ENCODE measurements at places on chromosomes 4 and X.

- no peaks in the 10 kb centered on the region for H3K36me3 ChIP-seq
- no peaks in the 10 kb centered on the region for H3K4me1 ChIP-seq
- no peak overlapping the region for H3K27ac ChIP-seq
- no peak for DNase-seq
- peaks cover 2% of the 10 kb centered on the region for H3K27me3 ChIP-seq
Measured at GRCh38 chrX:124328765-124329164, 3.7 kb upstream of the TEX13D start.

DNA sequence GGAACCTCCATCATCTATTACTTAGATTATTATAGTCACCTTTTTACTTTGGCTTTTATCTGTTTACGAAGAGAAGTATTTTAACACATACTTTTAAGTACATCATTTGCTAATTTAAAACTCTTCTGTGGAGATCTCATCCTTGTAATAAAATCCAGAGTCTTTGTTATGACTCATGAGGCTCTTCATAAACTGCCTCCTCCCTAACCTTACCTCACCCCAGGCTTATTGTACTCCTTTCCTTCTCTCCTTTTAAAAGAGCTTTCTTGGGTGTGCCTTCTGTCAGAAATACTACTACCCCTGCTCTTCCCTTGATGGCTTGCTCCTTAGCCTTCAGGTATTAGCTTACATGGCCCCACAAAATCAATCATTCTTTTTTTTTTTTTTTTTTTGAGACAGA, 6.6 kb downstream of the ARL9 start:
- H3K4me1 ChIP-seq = peaks cover 5% of the 10 kb centered on the region
- no peak overlapping the region for H3K4me3 ChIP-seq
- no peaks in the 10 kb centered on the region for H3K27me3 ChIP-seq
- DNase-seq = no peak

GRCh38 chr4:111930659-111931058, 214.6 kb upstream of the FAM241A start:
- H3K36me3 ChIP-seq = no peaks in the 10 kb centered on the region
- no peaks in the 10 kb centered on the region for H3K4me1 ChIP-seq
- no peak for DNase-seq
- H3K27me3 ChIP-seq = no peaks in the 10 kb centered on the region

- H3K4me1 ChIP-seq = peaks cover 24% of the 10 kb centered on the region
- no peak overlapping the region for H3K4me3 ChIP-seq
- no peaks in the 10 kb centered on the region for H3K36me3 ChIP-seq
- no peak for DNase-seq
Measured at GRCh38 chr4:53704329-53704728, 113.0 kb upstream of the LNX1 start.

DNA sequence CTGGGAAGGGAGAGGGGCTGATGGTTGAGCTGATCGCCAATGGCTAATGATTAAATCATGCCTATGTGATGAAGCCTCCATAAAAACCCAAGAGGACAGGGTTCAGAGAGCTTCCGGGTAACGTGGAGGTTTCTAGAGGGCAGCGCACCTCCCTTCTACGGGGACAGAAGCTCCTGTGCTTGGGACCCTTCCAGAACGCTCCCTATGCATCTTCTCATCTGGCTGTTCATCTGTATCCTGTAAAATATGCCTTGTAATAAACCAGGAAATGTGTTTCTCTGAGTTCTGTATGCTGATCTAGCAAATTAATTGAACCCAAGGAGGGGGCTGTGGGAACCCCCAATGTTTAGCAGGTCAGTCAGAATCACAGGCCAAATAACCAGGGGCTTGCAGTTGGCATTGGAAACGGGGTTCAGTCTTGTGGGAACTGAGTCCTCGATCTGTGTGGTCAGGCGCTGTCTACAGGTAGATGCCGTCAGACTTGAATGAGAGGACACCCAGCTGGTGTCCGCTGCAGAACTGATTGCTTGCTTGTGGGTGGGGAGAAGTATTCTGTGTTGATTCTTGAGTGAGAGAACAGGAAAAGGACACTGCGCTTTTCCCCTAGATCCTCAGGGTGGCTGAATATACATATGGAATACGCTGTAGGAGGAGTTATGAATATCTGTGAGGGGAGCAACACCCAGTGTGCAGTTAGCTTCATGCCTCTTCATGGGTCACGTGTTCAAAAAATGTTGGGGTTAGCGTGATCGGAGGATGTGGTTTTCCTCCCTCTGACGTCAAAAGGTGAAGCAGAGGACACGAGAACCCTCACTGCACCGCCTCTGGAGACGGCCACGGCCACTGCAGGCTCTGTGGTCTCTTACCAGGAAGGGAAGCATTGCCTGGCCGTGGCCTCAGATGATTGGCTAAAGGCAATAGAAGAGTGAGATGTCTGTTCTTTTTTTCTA, 29.2 kb downstream of the HTT-AS start:
- H3K36me3 ChIP-seq = no peaks in the 10 kb centered on the region
- peak overlapping the region; percentile 95 for H3K27ac ChIP-seq
- H3K4me1 ChIP-seq = peaks cover 63% of the 10 kb centered on the region
- DNase-seq = peak; percentile 96
- peaks cover 21% of the 10 kb centered on the region for H3K27me3 ChIP-seq
- peak overlapping the region; percentile 82 for H3K4me3 ChIP-seq

DNA sequence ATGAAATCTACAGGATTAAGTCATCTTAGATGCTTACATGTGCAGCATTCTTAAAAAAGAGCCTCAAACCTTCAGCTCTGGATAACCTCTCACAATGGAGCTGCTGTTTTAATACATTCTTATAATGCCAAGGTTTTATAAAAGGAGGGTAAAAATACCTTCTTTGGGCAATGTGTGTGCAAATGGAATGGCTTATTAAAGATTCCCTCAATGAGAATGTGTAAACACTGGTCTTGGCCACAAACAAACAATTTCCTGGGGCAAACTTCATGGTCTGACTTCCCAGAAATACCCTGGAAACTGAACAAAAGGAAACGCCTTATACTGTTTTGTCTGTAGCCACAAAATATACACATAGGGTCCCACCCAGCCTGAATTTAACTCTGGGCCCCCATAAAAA, 148.6 kb upstream of the INTU start:
- no peaks in the 10 kb centered on the region for H3K36me3 ChIP-seq
- H3K4me3 ChIP-seq = no peak overlapping the region
- no peak overlapping the region for H3K27ac ChIP-seq

Measured in immature natural killer cell (primary cell).